Activated T-cell treated with anti-CD3 and anti-CD28 coated beads for 4 hours (primary cell): ENCODE measurements at places on chromosomes 12 and 14.
A peak's percentile ranks its signal among the peaks of the same experiment; 100 is the strongest.

DNA sequence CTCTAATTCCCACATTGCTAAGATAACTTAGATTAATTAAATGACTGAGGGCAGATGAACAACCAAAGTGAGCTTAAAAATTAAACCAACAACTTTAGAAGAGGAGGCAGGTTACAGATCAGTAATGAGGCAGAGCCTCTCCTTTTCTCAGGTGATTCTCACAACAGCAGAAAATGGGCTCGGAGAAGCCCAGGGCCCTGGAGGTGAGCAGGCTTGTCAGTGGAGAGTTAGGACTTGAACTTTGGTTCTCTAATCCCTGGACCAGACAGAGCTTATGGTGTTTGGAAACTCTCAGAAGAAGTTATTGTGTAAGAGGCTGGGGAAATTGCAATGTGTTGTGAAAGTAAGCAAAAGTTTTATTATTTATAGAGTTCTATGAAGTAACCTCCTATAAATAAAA, 2.8 kb downstream of the TRHDE start:
- no peak for DNase-seq

- DNase-seq = no peak
Observed at GRCh38 chr12:124369055-124369826, 74.3 kb downstream of the RFLNA start.

DNA sequence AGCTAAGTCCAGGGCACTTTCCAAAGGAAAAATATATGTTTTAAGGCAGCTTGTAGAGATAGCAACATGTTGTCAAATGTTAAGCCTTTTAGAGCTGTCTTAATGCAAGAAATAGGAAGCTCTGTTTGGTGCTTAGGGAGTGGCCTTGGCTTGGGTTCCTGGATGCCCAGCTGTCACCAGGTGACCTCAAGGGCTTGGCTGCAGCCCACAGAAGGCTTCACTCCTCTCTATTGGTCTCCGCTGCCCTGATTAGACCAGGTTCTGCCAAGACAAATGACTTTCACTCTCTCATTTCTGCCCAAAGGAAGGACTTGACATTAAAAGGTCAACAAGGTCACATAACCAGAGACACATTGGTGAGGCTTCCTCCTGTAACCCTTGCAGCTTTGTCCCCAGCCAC, 76.8 kb downstream of the WSCD2 start:
- no peak for DNase-seq

DNA sequence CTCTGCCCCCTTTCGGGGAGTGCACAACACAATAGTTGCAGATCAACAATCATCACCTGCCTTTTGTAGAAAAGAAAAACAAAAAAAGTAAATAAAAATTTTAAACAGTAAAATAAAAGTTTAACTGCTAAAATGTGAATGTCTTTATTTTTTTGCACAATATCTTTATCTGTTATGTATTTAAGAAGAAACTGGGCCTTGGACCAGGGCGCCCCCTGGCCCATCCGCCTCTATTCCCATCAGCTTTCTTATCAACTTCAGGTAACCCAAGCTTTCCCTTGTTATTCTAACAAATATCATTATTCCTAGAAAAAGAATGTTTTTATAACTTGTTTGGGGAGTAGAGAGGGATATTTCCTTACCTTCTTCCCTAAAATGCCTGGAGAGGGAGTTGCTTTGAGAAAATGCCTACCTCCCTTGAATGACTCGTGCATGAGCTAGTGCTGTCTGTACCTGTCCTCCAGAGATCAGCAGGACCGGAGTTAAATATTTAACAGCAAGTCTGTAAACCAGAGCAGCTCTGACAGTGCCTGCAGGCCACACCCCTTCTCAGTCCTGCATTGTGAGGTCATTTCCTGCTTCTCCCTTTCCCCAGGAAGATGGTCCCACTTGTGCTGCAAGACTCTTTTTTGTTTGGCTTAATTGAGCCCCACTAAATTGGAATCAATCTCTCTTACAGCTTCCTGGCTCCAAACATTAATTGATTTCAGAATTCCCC, 192.8 kb upstream of the RGS6 start:
- no peak for DNase-seq

DNA sequence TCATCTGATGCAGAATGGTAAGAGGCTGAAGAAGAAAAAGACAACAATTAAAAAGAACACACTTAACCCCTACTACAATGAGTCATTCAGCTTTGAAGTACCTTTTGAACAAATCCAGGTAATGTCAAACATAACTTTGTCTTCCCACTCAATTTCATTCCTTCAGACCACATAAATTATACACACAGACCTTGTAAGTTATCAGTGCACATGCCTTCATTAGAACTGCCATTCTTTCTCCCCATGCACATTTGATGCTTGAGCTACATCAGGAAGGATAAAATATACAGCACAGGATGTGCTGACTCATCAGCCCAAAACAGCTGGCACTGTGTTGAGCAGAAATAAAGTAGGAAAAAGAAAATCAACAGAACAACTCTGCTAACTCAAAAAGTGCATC, 246.7 kb downstream of the PAWR start:
- DNase-seq = no peak

DNA sequence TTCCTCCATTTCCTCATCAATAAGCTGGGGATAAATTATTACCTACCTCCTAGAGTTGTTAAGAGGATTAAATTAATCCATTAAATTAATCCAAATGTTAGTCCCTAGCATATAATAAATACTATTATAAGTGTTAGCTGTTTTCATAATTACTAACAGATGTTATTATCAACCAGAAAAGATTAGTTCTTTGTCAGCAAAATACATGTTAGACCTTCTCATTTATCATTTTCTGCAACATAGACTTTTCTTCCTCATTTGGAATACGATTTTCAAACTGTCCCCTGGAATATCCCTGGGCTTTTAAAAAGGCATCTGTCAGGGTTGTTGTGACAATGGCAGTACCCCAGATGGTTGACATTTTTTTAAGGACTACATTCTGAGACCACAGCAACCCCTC, 133.1 kb downstream of the ANO6 start:
- no peak for DNase-seq

GRCh38 chr14:77140359-77141213, 1.0 kb downstream of the ZDHHC22 start:
- DNase-seq = no peak

DNA sequence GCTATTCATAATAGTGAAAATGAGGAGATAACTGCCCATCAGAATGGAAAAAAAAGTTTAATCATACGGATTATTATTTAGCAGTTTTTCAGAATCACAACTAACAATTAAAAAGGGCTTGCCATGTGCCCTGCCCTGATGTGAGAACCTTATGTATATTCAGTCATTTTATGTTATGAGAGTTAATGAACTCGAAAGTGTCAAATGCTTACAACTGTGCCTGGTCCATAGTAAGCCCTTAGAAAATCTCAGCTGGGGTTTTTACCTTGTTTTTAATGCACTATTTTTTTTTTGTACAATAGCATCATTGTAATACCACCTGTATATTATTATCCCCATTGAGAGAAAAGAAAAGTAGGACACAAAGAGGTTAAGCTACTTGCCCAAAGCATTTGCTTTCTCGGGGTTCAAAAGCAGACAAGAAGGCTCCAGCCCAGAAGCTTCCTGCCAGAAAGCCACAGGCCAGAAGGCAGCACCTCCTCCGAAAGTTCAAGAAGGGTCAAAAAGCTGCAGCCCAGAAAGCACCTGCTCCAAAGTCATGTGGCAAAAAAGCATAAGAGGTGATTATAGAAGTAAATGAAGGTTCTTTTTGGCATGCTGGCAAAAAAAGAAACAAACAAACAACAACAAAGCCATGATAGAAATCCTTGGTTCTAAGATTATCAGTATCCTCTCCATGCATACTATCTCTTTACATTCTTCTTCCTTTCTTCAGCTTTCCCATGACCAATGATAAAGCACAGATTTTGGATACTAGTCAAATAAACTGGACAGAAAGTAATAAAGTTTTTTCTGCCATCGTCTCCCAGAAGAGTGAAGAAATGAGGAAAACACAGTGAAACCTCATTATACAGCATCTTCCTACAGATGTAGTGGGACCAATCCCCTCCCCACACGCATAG, 59.1 kb upstream of the NAP1L1 start:
- no peak for DNase-seq

- DNase-seq = no peak
Observed at GRCh38 chr14:58919217-58919616, 269.2 kb upstream of the DAAM1 start.

- DNase-seq = no peak
Observed at GRCh38 chr12:46374711-46375110, 2.1 kb upstream of the SLC38A2 start.

GRCh38 chr14:33449268-33449667, 501.6 kb downstream of the EGLN3 start:
- no peak for DNase-seq

DNA sequence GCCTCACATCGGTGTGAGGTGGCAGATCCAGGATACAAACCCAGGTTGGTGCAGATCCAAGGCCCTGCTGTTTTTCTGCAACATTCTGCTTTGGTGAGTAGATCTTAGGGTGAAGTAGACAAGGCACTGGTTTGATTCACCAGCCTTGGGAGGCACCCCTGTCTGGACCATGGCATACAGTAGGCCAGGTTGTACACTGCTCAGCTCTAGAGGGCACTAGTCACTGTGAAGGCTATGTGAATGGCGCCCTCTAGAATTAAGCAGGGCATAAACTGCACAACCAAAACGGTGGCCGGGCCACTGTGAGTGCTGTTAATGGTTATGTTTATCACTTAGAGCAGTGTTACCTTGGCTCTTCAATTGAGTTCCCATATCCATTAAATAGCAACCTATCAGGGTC, 280.6 kb upstream of the PWP1 start:
- DNase-seq = no peak

GRCh38 chr12:19402211-19402610, 37.1 kb upstream of the AEBP2 start:
- DNase-seq = no peak

DNA sequence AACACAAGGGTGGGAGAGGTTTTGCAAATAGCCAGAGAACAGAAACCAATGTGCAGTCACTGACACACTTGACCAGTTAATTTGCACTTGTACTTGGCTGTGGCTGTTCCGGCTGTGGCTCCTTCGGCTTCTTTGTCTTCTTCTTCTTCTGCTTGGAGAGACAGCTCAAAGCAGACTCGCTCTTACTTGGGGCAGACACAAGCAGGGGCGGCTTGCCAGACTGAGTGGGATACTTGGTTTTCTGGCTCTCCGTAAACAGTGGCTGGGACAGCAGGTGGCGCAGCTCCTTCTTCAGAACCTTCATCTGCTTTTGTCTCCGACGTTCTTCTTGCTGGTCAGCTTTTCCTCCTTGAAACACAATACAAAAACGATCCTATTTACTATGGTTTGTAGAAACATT, 25.0 kb downstream of the OTUB2 start:
- no peak for DNase-seq

DNA sequence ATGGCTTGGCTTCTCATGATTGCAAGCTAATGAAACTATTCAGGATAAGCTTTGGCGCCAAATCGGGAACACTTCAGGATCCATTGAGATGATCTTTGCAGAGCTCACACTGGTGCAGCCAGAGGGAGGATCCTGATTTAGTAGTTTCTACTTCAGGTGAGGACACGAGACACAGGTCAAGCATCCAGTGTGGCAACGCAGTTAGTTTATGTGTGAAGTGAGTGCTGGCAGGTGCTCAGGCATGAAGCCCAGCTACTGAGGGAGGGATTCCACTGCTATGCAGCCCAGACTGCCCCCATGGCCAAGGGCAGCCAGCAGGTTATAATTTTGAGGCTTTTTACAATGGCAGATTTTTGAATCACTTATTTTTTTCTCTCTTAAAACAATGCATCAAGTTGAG, 113.5 kb upstream of the PCED1B start:
- no peak for DNase-seq

DNA sequence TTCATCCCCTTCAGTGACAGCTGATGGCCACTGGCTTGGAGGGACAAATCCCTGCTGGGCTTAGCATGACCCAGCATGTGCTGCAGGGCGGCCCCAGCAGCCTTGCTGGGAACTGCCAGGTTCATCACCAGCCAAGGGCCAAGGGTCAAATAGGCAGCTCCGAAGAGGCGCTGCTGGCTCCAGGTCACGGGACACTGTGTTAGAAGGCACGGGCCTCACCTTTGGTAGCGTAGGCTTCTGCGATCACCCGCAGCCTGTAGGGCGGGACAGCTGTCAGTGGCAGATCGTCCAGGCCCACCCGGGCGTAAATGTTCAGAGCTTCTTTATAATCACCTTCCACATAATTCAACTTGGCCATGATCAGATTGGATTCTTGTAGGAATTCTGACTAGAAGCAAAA, 35.7 kb downstream of the TTC7B start:
- no peak for DNase-seq

DNA sequence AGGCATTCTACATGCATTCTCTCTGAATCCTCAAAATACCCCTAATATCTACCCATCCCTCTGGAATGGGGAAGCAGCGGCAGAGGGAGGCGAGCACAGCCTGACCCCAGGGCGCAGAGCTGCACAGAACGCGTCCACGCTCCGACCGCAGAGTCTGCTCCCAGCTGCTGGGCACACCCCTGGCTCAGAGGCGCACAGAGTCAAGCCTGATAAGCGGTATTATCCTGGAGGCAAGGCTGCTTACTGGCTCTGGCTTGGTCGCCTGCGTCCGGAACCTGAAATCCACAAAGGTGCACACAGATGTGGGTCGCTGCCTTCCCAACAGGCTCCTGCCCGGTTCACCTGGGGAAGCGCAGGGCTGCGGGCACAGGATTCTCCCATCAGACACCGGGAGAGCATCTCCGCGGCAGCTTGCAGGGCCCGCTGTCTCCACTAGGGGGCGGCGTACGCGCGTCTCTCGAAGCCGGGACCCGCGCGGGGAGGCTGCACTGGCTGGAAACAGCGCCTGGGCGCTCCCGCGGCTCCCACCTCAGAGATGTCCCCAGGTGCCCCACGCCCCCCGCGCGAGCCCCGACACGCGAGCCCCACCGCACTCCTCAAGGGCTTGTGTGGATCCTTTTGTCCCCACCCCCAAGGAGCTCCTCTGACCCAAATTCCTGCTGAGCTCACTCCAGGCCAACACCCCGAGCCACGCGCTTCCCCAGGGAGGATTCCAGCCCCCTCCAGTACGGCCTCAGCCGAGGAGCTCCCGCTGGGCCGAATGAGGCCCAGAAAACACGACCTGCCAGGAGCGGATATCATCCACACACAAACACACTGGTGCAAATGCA, 120.1 kb upstream of the FZD10 start:
- DNase-seq = peak; percentile 16

DNA sequence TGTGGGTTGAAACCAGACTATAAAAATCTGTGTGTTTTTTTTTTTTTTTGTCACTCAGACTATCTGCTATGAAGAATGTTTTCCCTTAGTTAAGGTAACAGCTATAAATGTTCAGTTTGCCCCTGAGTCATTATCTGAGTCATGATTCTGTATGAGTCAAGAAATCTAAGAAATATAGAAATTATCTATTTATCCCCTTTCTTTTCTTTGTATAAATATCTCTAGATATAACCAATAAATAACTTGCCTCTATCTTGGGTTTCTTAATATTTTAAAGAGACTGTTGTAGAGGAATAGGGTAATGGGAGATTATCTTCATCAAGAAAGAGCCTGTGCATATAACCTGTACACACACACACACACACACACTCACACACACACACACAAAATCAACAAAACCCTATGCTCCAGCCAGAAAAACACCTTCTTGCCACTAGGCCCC, 161.7 kb upstream of the EEA1 start:
- no peak for DNase-seq

DNA sequence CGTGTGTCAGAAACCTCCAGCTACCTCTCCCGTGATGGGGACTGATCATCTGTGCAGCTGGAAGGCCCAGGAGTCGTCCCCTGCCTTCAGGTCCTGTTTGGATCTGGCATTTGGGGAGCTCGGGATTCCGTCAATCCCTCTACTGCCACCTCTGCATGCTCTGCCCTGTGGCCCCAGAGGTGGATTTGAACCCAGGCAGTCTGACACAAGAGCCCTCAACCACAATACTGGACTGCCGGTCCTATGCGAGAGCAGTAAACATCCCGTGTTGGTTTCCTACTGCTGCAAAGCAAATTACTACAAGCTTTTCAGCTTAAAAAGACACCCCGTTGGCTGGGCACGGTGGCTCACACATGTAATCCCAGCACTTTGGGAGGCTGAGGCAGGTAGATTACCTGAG, 121.9 kb upstream of the FKBP4 start:
- DNase-seq = no peak
